ENCODE measurements at places on chromosomes 12 and 14.

DNA sequence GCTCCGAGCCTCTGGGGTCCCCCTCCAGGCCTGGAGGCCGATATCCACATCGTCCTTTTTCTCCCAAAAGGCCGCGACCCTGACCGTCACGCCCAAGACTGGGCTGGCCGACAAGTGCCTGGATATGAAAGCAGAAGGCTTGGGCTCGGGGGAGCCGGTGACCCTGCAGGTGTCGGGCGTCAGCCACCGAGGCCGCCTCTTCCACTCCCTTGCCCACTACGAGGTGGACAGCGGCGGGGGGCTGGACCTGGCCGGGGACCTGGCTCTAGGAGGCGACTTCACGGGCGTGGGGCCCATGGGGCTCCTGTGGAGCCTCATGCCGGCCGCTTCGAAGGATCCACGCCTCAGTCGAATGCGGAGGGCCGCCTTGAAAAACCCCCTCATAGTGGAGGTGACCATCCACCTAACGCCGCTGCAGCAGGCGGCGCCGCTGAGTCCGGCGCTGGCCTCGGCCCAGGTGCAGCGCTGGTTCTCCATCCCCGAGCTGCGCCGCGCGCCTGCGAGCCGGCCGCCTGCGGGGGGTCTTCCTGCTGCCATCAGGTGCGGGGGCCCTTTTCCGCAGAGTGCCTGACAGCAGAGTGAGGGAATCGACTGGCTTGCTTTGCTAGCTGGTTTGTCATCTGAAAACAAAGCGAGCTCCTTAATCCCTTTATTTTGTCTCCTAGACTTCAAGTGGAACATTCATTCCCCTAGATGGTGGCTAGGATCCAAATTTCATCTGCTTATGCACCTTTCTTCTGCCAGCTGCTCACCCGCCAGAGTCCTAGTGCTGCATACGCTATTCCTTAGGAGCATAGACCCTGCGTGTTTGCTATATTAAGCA is 10.6 kb upstream of the DNAL1 start:
- peak; percentile 84 for DNase-seq

- no peak for DNase-seq
These were observed 200.9 kb downstream of the TMEM132C start for GRCh38 chr12:128467882-128468281.

- DNase-seq = no peak
These were observed 10.8 kb downstream of the SETD1B start for GRCh38 chr12:121814429-121815119.

DNA sequence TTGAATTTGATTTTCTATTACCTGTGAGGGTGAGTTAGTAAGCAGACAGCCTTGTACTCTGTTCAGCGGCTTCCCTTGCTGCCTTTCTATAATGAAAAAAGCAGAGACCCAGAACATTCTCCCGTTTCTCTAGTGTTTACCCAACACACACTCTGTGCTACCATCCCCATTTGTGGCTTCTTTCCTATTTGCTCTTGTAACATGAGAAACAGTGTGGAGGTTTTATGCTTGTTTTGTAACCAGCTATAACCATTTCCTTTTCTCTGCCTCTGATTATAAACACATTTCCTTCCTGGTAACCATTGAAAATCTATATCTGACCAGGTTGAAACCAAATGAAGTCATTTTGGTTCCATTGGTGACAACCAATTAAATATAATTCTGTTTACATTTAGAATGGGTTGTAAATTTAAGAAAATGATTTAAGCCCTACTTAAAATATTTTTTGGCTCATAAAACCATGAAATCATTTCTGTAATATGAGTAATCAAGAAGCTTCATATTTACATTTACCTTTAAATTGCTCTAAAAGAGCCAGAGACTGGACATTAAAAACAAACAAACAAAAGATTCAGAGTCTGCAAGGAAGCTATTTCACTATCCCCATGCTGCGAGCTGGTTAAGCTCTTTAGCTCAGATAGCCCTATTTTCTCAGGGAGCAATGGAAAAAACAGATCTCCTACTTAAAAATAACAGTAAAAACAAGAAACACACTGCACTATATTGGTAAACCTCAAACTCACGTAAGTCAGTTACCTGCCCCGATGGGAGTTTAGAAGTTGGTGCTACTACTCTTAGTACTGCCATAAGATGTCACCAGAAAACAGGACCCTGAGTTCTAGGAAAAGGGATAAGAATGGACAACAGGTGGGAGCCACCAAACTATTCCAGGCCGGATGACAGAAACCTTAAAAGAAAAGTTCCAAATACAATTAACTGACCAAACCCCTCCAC is 206.5 kb upstream of the EEA1 start:
- DNase-seq = peak; percentile 76

DNA sequence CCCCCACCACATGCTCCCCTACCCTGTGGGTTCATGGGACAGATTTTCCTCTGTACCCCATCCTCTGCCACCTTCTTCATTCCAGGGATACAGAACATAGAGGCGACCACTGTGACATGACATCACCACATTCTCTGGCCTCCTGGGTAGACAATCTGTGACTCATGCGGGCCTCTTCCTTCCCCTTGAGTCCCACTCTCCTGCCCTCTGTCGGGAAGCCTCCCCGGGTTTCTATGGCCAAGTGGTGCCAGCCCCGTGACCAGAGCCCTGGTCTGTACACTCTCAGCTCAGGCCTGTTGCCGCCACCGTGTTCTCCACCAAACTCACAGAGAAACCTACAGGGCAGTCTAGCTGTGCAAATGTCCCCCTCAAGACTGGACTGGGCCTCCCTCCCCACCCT is 8.0 kb downstream of the CLMN start:
- no peak for DNase-seq

- peak; percentile 6 for DNase-seq
These were observed 523 bp upstream of the SLC6A15 start for GRCh38 chr12:84913129-84913515.

GRCh38 chr12:53591301-53592206 is 34.6 kb downstream of the ATF7 start:
- DNase-seq = no peak

- no peak for DNase-seq
These were observed 479.8 kb upstream of the USP15 start for GRCh38 chr12:61780435-61780834.

DNA sequence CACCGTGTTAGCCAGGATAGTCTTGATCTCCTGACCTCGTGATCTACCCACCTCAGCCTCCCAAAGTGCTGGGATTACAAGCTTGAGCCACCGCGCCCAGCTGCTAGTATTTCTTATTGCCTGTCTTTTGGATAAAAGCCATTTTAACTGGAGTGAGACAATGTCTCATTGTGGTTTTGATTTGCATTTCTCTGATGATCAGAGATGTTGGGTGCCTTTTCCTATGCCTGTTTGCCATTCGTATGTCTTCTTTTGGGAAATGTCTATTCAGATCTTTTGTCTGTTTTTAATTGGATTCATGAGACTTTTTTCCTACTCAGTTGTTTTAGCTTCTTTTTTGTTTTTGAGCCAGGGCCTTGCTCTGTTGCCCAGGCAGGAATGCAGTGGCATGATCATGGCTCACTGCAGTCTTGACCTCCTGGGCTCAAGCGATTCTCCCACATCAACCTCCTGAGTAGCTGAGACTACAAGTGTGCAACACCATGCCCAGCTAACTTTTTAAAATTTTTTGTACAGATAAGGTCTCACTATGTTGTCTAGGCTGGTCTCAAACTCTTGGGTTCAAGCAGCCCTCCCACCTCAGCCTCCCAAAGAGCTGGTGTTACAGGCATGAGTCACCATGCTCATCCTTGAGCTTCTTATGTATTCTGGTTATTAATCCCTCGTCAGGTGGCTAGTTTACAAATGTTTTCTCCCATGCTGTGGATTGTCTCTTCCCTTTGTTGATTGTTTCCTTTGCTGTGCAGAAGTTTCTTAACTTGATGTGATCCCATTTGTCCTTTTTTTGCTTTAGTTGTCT is 65.9 kb downstream of the ACACB start:
- no peak for DNase-seq

GRCh38 chr12:13165617-13166041 is 30.9 kb upstream of the EMP1 start:
- no peak for DNase-seq

DNA sequence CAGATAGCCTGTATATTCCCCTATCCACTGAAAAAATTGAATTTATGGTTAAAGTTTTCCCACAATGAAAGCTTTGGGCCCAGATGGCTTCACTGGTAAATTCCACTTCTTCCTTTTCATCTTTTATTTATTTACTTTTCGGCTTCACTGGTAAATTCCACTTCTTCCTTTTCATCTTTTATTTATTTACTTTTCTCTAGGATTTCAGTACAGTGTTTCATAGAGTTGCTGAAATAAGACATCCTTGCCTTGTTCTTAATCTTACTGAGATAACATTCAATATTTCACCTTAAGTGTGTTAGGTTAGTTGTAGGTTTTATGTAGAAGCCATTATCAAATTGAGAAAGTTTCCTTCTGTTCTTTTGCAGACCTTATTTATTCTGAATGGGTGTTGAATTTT is 18.9 kb upstream of the KLRG1 start:
- no peak for DNase-seq

DNA sequence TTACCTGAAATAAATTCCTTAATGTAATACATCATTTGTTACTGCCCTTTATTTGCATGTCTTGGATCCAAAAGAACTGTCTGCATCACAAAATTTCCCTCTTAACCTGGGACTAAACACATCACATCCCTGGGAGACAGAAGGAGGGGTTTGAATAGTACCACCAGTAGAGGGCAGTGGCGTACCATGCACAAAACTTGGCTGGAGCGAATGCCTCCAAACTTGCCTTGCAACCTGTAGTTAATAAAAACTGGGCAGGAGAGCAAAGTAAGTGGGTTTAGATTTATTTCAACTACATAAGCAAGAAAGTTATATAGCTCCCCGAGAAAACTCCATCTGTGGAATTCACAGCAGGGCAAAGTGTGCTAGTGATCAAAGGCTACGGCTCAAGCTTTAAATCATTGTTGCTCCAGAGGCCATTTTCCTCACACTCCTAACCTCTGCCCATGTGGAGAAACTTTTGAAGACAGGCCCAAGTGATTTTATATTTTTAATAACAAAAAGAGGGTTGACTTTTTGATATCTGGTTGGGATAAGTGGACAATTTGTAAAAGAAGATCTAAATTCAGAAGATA is 1176.7 kb upstream of the SEL1L start:
- peak; percentile 35 for DNase-seq

- no peak for DNase-seq
These were observed 6.8 kb upstream of the CCDC177 start for GRCh38 chr14:69581316-69581935.

DNA sequence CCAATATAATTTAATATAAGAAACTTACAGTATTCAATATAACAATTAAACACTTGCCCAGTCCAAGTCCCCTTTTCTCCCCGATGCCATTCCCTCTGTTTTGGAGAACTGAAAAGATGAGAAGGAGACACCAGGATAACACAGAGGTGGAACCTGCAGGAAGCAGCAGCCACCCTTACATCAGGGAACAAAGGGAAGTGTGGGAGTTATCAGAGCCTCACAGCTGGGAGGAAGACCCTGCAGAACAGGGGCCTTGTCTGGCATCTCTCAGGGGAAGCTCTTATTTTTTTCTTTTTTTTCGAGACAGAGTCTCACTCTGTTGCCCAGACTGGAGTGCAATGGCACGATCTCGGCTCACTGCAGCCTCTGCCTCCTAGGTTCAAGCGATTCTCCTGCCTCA is 52.6 kb downstream of the CALM1 start:
- no peak for DNase-seq

Data from COR-L47 (cell line).